ENCODE measurements at places on chromosomes 3 and 15. TPM values are rescaled to one million over a fixed set of nuclear protein-coding genes. Genes with fewer than 3 reads are reported as not detected.

The SCAANT1 gene
- total RNA-seq = not detected

The CCR9 gene
- total RNA-seq = not detected

The ALDH1A2 gene
- 69.0 TPM for total RNA-seq

The C3orf20 gene
- total RNA-seq = not detected

The PRICKLE2 gene
- total RNA-seq = 13.1 TPM

The ZNF774 gene
- total RNA-seq = 3.1 TPM

The SH3GL3 gene
- 1.2 TPM for total RNA-seq

The CKMT1A gene
- total RNA-seq = 0.43 TPM

The CDHR4 gene
- 0.29 TPM for total RNA-seq

The NEDD4 gene
- total RNA-seq = 9.9 TPM

The LMCD1 gene
- total RNA-seq = 45.6 TPM

The UBE2E1 gene
- 64.4 TPM for total RNA-seq

The PPP4R2 gene
- total RNA-seq = 52.0 TPM

The GOLGA8J gene
- not detected for total RNA-seq

The RBP2 gene
- not detected for total RNA-seq

The CDCP1 gene
- total RNA-seq = 0.46 TPM

The ARHGEF26 gene
- total RNA-seq = 7.5 TPM

The KNL1 gene
- total RNA-seq = 1.6 TPM

The ZSCAN29 gene
- 12.7 TPM for total RNA-seq

The TRIM42 gene
- total RNA-seq = not detected

The CLRN1 gene
- total RNA-seq = not detected

The GP9 gene
- total RNA-seq = not detected

The BUB1B gene
- total RNA-seq = 1.7 TPM

The GOLGA8Q gene
- 0.79 TPM for total RNA-seq

The SCN5A gene
- total RNA-seq = 150 TPM

The DNAJC17 gene
- 19.6 TPM for total RNA-seq

The AEN gene
- 8.8 TPM for total RNA-seq

The TP63 gene
- 0.71 TPM for total RNA-seq

The PRKCI gene
- total RNA-seq = 16.3 TPM

The PLEKHO2 gene
- total RNA-seq = 12.6 TPM

The ZBBX gene
- total RNA-seq = not detected

All from right cardiac atrium (tissue), 5 donors.